AG08396 (cell line): ENCODE measurements at places on chromosomes 3 and 15.

DNA sequence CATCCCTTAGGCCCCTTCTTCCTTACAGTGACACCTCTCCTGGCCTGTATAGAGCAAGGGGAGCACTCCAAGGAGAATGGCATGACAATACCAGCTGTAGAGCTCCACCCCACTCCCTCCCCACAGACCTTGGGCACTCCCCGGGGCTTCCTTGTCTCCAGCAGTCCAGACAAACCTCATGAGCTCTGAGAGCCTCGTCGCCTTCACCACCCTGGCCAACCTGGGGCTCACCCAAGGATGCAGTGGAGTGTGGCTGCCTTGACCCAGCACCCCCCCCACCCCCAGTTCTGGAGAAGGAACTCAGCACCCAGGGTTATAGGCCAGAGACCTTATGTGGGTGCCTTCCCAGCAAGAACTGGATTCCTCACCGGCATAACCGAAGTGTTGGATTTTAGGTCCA, 7.4 kb upstream of the SLCO2A1 start:
- DNase-seq, result no peak

- DNase-seq, result no peak
These were observed 100.4 kb upstream of the SEMA6D start for GRCh38 chr15:47616876-47617275.

- DNase-seq, result no peak
These were observed 51.9 kb upstream of the RPL32 start for GRCh38 chr3:12893247-12893646.

- no peak for DNase-seq
These were observed 43.9 kb upstream of the RYK start for GRCh38 chr3:134294302-134295280.

DNA sequence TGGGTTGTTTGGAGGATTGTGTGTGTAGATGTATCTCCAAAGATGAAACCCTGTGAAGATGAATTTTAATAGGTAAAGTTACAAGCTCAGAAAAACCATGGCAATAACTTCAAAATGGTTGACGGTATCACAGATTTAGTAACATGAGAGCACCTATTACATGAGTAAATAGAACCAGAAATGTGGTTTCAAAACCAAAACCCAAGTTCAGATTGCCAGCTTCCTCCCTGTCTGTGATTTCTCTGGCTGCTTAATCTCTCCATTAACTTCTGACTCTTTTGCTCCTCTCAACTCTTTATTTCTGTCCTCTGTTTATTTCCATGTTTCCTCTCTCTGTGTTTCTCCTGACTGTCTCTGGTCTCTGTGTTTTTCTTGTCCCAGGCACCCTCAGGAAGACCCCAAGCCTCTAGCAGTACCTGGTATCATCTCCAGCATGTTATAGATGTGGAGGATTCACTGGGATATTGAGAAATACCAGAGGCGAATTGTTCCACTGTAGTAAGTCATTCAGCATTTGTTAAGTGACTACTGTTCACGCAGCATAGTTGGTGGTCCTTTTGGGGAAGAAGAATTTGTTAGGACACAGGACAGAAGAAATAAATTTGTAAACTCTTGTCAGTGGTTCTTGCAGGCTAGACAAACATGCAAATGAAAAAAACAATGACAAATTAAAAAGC, 138.8 kb downstream of the BBX start:
- no peak for DNase-seq

DNA sequence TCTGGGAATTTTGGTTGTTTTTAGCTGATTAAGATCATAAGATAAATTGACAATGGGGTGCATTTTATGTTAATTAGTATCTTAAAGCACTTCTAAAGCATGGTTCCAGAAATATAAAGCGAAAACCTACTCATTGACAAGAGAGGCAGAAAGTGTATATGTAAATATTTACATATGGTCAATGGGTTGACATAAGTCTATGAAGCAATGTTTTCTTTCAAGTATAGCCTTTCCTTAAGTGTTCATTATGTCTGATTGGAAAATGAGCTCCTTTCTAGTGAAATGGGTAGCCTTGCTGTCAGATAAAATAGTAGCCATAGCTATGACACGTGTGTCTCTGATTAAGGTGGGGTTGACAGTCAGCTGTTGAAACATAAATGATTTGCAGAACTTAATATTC, 365.2 kb upstream of the AGTR1 start:
- no peak for DNase-seq

- DNase-seq, result no peak
These were observed 62.8 kb upstream of the PPARG start for GRCh38 chr3:12226031-12226430.

- DNase-seq, result no peak
These were observed 507.5 kb upstream of the NR2F2 start for GRCh38 chr15:95822961-95823360.

DNA sequence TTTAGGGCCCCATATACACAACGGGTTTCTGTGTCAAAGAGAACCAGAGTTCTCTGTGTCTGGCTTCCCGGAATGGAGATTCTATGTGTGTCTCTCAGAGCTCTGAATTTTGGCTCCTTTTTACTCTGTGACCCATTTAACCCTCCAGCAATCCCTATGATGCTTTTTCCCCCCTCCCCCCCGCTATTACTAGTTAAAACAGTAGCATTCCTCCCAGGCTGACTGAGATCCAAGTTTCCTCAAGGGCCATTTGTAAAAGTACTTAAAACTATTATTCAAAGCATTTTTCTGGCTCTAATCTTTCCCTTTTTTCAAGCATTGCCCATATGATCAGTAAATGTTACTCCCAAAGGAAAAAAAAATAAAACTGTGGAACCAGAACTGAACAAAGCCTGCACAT, 6.6 kb upstream of the STAC start:
- no peak for DNase-seq

DNA sequence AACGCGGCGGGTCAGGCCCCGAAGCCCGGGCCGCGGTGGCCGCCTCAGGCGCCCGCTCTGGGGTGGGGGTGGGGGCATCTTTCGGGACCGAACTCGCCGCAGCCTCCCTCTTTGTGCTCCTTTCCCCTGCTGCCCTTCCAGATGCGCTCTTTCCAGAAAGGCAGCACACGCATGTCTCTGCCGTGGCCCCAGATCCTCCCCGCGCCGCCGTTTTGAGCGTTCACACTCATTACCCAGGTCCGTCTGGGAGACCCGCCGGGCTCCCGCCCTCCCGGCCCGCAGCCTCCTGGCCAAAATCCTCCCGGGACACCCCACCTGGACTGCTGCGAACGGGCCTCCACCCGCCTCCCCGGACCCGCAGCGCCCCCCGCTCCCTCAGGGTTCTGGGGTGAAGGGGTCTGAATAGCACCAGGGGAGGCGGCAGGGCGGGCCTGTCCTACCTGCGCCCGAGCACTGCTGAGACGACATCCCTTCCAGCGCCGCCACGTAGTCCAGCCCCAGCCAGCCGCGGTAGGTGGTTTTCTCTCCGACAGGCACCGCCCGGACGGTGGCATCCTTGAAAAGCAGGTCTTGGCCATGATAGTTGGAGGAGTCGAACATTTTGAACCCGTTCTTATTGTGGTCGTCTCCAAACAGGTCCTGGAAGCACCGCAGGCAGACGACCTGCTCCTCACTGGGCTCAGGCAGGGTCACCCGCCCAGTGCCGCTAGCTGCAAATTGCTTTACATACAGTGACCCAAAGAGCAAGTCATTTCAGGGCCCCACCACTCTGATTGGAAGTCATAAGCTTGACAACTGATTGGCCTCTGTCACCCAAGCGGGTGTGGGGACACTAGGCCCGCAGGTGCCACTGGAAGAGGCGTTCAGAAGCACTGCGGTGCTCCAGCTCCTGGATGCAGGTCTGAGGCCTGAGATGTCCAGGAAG, 25.9 kb downstream of the MELTF start:
- no peak for DNase-seq

GRCh38 chr15:91897585-91898372, 44.3 kb downstream of the SLCO3A1 start:
- no peak for DNase-seq
